ENCODE measurements at places on chromosomes 6 and 20.

DNA sequence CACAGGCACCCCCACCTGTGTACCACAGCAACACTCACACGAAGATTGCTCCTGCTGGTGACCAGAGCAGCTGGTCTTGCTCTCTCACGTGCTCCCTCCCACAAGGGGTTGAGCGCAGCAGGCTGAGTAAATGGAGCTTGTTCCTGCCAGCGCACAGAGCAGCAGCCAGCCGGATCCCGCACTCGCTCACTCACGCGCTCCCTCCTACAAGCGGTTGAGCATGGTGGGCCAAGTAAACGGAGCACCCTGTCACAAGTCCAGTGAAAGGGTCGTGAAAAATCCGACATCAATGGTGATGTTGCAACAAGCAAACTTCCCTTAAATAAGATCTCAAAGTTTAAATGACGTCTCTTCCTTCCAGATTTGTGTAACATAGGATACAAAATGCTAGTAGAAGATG is 313.7 kb downstream of the FOXC1 start:
- no peak for DNase-seq

- DNase-seq: no peak
Measured at GRCh38 chr6:33808641-33809180, 4.9 kb upstream of the MLN start.

DNA sequence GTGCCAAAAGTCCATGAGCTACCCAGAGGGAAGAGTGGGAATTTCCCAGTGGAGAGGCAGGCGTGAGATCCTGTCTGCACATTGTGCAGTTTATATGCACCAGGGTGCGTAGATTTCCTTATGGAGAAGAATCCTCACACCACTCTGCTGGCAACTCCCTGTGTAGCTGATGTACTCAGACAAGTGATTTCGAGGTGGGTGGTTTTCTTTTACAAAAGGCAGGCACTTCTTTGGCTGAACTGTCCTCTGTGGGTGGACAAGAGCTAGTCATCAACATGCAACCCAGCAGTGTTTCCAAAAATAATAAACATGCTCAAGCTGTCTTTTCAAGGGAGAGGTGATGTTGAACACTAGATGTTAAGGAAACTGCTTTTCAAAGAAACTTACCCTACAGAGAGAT is 121.7 kb upstream of the NXT1 start:
- DNase-seq: no peak

GRCh38 chr6:26401987-26402658 is at the start of gene BTN3A1:
Gene BTN3A1, plus strand, starts transcription at chr6:26402275. Its CDS starts 3,289 bp downstream, at chr6:26405564.
- peak; percentile 59 for DNase-seq

DNA sequence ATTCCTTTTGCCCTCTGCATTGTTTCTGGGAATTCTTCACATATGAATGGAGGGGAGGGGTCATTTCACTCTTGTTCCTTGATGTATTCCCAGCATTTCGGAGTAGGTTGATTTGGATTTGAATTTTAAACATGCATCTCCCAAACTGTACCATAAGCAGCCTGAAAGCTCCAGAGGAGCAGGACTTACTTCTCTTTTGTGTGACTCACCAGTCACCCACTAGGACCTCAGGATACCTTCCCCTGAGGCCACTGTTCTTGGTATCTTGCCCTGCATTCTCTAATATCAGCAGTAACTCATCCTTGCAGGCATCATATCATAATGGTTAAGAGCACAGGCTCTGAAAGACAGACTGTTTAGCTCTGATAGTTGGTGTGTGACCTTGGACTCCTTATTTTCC is 703 bp downstream of the MRPL2 start:
- DNase-seq: no peak

DNA sequence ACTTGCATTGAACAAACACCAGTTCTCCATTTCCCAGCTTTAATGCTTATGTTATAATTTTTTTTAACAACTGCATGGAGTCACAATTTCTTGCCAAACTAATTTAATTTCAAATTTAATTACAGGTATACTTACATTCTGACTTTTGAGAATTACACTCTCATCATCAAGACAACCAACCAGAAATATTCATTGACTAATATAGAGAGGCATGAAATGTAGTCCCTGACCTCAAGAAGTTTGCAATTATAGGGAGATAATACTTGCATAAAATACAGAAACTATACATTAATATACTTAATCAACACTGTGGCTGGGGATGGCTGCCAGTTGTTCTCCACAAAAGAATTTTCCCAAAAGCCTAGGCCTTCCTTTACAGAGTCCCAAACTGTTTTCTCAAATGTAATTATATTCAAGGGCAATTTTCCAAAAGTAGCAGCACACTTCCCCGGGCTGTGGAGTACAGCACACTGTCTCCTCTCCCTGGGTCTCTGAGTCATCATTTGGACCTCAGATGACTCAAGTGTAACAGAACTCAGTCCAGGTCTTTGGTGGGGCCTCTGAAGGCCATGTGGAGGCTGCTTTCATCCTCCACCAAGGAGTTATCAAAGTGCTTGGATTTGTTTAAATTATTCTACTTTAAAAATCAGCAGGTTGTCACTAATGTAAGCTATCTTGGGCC is 114.1 kb downstream of the KIF16B start:
- DNase-seq: no peak
